ENCODE measurements at places on chromosomes 3 and 15.

- DNase-seq = no peak
Measured at GRCh38 chr3:191649626-191650025, 188.7 kb downstream of the PYDC2 start.

DNA sequence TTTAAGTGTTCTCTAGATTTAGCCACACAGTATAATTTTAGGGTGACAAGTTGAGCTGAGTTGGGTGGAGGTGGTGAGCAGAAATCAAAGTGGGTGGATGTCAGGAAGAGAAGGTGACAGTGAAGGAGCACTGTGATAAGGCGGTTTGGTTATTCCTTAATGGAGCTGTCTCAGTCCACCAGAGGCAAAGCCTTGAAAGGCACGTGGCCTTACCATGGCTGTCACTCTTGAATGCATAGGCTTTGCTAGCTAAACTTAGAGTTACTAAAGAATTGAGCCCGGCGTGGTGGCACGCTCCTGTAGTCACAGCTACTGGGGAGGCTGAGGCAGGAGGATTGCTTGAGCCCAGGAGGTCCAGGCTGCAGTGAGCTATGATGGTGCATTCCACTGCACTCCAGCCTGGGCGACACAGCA, 560 bp upstream of the TTLL13 start:
- DNase-seq = no peak

DNA sequence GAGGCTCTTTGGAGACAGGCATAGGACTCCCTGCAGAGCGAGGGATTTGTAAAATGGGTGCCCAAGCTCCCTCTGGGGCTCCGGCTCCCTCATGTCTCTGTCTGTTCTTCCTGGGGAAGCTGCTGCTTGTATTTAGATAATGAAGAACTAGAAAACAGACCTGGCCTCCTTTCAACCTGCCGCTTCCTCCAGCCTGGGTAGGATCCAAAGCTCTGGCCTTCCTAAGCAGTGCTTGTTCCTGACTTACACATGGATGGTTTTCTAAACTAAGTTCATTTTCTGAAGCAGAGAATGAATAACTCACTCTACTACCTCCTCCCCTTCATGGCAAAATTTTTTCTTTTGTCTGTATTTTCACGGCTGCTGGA, 36.9 kb upstream of the MYZAP start:
- no peak for DNase-seq

GRCh38 chr3:151016478-151016795, 43.9 kb upstream of the CLRN1 start:
- no peak for DNase-seq

DNA sequence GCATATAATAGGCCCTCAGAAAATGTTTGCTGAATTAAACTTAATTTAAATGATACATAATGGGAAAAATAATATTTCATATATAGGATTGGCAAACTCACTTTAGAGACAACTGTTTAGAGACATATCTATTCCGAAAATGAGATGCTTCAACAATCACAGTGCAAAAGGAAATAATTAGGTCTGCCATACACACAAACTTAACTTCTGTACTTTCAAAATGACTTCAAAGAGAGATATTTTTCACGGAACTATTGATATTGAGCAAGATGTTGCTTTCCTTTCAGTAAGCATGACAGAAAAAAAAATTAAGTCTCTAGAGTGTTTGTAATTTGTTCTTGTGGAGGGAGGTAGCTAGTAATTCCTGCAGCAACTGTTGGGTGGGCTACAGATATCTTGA, 769.5 kb downstream of the TUSC7 start:
- DNase-seq = no peak

DNA sequence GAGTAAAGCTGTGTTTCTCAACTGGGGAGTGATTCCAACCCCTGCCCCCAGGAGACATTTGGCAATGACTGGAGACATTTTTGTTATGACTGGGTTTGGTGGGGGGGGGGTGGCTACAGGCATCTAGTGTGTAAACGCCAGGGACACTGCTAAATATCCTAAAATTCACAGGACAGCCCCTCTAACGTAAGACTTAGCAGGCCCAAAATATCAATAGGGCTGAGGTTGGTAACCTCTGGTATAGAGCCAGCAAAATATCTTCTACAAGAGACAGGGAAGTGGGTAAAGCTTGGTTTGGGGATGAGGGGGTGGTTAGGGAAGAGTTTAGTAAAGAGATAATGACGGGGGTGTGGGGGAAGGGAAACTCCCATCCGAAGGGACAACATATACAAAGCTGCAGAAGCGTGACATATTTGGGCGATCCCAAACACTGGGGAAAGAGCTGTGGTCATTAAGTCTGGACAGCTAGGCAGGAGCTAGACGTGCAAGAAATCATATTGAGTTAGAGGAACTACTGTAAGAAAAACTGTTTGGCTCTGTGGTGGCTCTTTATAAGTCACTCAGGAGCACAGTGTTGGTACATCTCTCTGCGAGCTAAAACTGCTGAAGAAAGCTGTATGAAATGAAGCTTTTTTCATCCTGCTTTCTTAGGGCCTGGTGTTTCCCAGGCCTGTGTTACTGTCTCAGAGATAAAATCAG, 697 bp upstream of the TRIM69 start:
- no peak for DNase-seq

DNA sequence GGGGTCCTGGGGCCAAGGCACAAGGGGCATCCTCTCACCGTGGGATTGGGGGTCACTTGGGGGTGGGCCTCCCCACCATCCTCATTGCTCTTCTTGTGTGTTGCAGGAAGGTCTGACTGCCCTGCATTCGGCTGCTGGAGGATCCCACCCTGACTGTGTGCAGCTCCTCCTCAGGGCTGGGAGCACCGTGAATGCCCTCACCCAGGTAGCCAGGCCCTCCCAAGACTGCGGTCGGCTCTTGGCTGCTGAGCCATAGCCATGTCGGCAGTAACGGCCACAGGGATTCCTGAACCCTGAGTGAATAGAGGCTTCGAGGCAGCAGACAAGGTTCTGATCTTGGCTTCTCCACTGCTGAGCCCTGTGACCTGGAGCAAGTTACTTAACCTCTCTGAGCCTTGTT, 19.7 kb downstream of the ANKDD1A start:
- no peak for DNase-seq

DNA sequence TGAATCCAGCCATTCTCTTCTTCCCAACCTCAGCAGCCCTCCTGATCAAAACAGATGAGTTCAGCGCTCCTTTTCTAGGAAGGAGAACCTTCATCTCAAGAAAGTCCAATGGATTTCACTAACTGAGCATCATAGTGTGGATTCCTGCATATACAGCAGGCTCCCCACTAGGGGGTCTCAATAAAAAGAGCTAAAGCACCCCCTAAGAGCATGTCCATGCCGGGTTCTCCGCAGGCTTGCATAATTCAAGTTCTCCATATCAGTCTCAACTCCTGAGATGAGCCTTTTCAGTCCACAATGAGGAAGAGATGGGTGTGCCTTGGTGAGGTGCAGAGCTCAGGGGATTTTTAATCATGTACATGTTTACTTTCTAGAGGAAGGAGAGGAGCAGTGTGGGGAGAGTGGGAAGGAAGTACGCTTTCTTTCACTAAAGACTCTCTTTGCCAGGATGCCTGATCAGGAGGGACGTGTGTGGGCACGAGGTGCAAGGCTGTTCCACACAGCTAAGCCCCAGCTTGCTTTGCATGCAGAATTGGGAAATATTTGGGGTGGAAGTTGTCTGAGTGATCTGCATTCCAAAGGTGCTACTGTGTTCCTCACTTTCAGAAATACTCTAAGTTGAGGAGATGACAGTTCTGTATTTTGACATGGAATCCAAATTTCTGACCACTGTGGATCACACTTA, 563.5 kb downstream of the OCA2 start:
- no peak for DNase-seq

DNA sequence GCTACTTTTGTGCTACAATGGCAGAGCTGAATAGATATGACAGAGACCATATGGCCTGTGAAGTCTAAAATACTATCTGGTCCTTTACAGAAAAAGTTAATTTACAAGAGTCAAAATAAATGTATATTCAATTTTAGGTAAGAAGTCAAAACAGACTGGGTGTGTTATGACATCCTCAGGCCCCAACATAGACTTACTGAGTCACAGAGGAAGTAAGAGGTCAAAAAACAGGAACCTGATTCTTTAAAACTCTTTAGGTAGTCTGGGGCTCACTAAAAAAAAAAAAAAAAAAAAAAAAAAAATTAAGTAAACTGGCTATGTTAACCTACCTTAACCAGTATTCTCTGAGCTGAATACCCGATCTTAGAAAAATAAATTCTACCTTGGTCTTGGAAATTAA, 13.1 kb downstream of the DNAAF4 start:
- DNase-seq = no peak

GRCh38 chr3:43580181-43580580, 41.6 kb downstream of the ANO10 start:
- no peak for DNase-seq

- DNase-seq = no peak
Measured at GRCh38 chr3:57132674-57133073, 32.5 kb downstream of the IL17RD start.

DNA sequence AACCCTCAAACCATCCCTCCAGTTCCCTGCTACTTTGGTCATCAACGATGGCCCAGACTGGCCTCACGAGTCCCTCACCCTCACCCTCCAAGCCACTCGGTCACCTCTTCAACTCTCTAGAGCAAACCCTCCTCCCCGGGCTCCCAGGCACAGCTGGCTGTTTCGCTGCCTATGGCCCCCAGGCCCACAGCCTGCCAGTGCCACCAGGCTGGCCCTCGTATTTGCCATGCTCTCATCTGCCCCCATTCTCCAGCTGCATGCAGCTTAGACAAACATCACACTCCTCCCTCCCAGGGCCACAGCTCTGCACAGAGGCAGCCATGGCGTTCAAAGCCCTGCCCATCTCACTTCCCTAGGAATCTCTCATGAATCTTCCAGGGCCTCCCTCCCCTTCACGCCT, 13.8 kb downstream of the RAB43 start:
- DNase-seq = no peak

- DNase-seq = no peak
Measured at GRCh38 chr3:123774474-123774873, 109.7 kb downstream of the MYLK start.

GRCh38 chr3:22431334-22431733, 680.3 kb upstream of the ZNF385D start:
- no peak for DNase-seq

DNA sequence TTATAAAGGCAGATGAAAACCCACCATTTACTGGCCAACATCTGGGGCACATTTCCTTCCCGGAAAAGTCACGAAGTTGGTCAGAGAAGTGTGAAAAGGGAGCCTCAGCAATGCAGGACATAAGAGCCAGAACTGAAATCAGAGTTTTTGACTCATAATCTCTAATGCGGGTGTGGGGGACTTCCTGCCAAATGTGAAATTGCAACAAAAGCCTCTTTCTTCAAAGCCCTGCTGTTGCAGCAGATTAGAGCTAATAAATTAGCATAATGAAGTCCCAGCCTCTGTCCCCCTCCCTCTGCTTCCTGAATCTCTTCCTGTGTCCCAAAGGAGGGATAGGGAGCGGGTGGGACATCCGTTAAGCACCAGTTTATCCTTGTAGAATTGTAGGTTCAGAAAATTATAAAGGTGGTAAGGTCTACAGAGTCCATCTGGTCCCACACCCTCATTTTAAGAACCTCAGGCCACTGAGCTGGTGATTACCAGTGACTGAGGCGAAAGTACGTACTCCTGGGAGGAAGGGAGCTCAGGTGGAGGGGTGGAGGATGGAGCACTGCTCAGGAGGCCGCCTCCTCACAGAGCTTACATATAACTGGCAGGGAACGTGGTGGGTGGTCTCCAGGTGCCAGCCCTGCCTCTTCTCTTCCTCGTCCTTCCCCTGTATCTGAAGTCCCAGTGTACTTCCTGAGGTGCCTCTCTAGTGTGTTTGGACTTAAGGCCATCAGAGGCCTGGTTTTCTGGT, 35.0 kb downstream of the ST6GAL1 start:
- no peak for DNase-seq

DNA sequence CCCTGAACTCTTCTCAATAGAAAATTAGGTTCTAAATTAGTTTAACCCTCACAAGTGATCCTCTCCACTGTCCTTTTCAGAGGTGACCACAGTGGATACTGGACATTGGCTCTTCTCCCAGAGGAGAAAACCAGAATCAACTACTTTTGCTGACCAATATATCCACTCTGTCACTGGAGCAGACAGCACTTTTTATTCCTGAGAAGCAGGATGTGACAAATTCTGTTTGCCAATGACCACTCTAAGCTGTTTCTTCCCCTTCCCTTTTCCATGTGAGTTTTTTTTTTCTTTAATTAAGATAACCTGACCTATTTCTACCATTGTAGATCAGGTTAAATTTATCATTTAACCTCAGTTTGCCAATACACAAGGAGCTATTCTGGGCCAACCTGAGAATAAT, 79.7 kb upstream of the ZNF280D start:
- DNase-seq = no peak

GRCh38 chr3:108338901-108339545, 42.7 kb downstream of the HHLA2 start:
- DNase-seq = no peak

DNA sequence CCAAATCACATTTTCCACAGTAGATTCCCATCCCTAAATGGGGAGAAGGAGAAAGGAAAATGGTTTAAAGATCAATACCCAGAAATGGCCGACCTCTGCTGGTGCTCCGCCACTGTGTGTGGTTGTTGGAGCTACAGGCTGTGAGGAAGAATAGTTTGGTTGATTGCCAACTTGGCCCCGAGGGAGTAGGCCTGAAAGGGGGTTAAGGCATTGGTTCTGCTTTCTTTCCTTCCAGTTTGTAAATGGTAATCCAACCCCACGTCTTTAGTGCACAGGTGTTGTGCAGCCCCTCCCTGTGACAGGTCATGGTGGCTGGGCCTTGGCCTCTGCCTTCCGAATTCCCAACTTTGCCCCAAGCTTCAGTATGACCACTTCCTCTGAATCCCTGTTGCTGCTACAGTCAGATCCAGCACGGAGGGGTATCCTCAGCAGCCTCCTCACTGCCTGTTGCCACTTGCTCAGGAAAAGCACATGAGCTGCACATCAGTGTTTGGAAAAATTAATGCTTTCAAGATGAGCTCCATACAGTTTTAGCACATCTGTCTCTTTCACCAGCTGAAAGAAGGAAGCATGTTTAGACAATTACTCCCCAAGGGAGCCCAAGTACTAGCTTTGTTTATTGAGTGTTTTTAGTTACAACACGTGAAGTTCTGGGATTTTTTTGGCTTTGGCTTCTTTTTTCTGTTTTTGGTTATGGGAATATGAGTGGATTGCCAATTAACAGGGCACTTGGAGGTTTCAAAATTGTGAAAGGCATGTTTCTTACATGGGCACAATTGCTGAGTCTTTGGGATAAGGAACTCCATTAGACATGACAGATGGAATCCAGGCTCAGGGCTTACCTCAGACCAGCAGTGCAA, 92.3 kb upstream of the ROPN1 start:
- DNase-seq = no peak

Measured in spinal cord (tissue), 10 donors.